ENCODE measurements at places on chromosomes 1 and 21. TPM values are rescaled to one million over a fixed set of nuclear protein-coding genes. Genes with fewer than 3 reads are reported as not detected.

DNA sequence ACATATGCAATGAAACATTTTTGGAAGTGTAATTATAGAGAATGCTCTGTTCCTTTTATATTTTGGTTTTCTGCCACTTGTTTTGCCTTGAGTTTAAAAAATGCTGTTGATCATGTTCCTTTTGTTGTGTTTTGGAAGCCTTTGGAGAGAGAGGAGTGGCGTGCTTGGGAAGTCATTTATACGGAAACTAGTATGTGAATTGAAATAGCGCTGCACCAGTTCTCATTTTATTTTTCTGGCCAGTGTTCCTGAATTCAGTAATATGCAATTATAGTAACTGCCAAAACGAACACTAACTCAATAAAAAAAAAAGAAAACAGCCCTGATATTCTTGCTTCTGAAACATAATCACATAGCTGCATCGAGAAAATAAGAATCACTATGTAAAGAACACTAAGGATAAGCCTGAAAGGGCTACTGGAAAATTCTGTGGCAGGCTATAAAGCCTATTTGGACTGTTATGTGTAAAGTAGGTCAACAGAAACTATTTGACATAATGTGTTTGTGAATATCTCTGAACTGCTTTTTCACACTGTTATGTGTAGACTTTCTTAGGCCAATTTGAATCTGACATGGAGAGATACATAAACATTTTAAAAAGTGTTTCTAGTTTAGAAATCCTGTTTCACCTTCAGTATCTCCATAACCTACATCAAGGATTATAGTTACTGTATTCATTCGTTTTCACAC lies 742.0 kb downstream of the KCNT2 start:
- H3K36me3 ChIP-seq, result no peaks in the 10 kb centered on the region
- no peak overlapping the region for H3K27ac ChIP-seq
- H3K4me1 ChIP-seq, result no peaks in the 10 kb centered on the region
- H3K4me3 ChIP-seq, result no peak overlapping the region
- H3K27me3 ChIP-seq, result no peaks in the 10 kb centered on the region
- DNase-seq, result no peak

GRCh38 chr21:44962403-44962966 lies 22.7 kb downstream of the SLX9 start:
- H3K4me1 ChIP-seq, result peaks cover 26% of the 10 kb centered on the region
- no peak for DNase-seq
- no peaks in the 10 kb centered on the region for H3K36me3 ChIP-seq
- no peak overlapping the region for H3K4me3 ChIP-seq
- H3K27me3 ChIP-seq, result no peaks in the 10 kb centered on the region
- no peak overlapping the region for H3K27ac ChIP-seq

DNA sequence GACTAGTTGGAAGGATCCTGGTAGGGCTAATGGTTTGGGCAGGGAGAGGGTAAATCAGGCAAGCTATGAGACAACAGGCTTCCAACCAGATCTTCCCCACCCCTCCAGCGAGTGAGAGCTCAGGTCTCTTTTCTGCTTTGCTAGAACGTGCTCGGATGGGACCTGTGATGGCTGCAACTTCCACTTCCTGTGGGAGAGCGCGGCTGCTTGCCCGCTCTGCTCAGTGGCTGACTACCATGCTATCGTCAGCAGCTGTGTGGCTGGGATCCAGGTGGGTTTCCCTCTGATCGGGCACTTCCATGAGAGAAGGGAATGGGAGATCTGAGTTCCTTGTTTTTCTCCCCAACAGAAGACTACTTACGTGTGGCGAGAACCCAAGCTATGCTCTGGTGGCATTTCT lies 14.0 kb upstream of the SARS1 start:
- DNase-seq, result no peak
- H3K27ac ChIP-seq, result no peak overlapping the region
- H3K4me3 ChIP-seq, result no peak overlapping the region
- H3K36me3 ChIP-seq, result no peaks in the 10 kb centered on the region

GRCh38 chr1:70498666-70499065 lies 87.6 kb downstream of the CTH start:
- H3K27ac ChIP-seq, result no peak overlapping the region
- no peak overlapping the region for H3K4me3 ChIP-seq
- no peaks in the 10 kb centered on the region for H3K4me1 ChIP-seq
- no peak for DNase-seq
- no peaks in the 10 kb centered on the region for H3K27me3 ChIP-seq

The ITLN2 gene
- total RNA-seq, result 2.1 TPM

The PTPRU gene
- total RNA-seq, result 39.3 TPM

- H3K36me3 ChIP-seq, result no peaks in the 10 kb centered on the region
- H3K4me3 ChIP-seq, result no peak overlapping the region
- DNase-seq, result no peak
Observed at GRCh38 chr1:228830185-228830953, 95.1 kb downstream of the RHOU start.

GRCh38 chr21:42761776-42762335 lies 108.4 kb downstream of the PDE9A start:
- H3K36me3 ChIP-seq, result no peaks in the 10 kb centered on the region
- no peak for DNase-seq
- H3K27ac ChIP-seq, result no peak overlapping the region
- no peaks in the 10 kb centered on the region for H3K4me1 ChIP-seq

The PDC gene
- total RNA-seq, result not detected

The PLCH2 gene
- 0.24 TPM for total RNA-seq

- no peaks in the 10 kb centered on the region for H3K36me3 ChIP-seq
- DNase-seq, result peak; percentile 55
- peak overlapping the region; percentile 29 for H3K27ac ChIP-seq
- H3K4me1 ChIP-seq, result no peaks in the 10 kb centered on the region
Observed at GRCh38 chr1:23436520-23437354, 12.2 kb upstream of the TCEA3 start.

The KIF21B gene
- total RNA-seq, result 1.6 TPM

GRCh38 chr1:228154670-228155571 lies 5.2 kb downstream of the GJC2 start:
- H3K4me3 ChIP-seq, result no peak overlapping the region
- H3K36me3 ChIP-seq, result no peaks in the 10 kb centered on the region
- no peak overlapping the region for H3K27ac ChIP-seq
- peak; percentile 31 for DNase-seq
- no peaks in the 10 kb centered on the region for H3K27me3 ChIP-seq
- H3K4me1 ChIP-seq, result peaks cover 21% of the 10 kb centered on the region

The AGT gene
- total RNA-seq, result 1.0 TPM

- no peaks in the 10 kb centered on the region for H3K36me3 ChIP-seq
- no peaks in the 10 kb centered on the region for H3K27me3 ChIP-seq
- H3K4me1 ChIP-seq, result no peaks in the 10 kb centered on the region
- DNase-seq, result no peak
- no peak overlapping the region for H3K4me3 ChIP-seq
- H3K27ac ChIP-seq, result no peak overlapping the region
Observed at GRCh38 chr1:209190591-209191261, 392.8 kb upstream of the CAMK1G start.

The ACTN2 gene
- total RNA-seq, result 0.67 TPM

GRCh38 chr1:112990271-112990670 lies 34.3 kb upstream of the SLC16A1 start:
- H3K4me3 ChIP-seq, result no peak overlapping the region
- no peak overlapping the region for H3K27ac ChIP-seq
- H3K4me1 ChIP-seq, result no peaks in the 10 kb centered on the region
- no peaks in the 10 kb centered on the region for H3K27me3 ChIP-seq
- H3K36me3 ChIP-seq, result no peaks in the 10 kb centered on the region
- DNase-seq, result no peak

DNA sequence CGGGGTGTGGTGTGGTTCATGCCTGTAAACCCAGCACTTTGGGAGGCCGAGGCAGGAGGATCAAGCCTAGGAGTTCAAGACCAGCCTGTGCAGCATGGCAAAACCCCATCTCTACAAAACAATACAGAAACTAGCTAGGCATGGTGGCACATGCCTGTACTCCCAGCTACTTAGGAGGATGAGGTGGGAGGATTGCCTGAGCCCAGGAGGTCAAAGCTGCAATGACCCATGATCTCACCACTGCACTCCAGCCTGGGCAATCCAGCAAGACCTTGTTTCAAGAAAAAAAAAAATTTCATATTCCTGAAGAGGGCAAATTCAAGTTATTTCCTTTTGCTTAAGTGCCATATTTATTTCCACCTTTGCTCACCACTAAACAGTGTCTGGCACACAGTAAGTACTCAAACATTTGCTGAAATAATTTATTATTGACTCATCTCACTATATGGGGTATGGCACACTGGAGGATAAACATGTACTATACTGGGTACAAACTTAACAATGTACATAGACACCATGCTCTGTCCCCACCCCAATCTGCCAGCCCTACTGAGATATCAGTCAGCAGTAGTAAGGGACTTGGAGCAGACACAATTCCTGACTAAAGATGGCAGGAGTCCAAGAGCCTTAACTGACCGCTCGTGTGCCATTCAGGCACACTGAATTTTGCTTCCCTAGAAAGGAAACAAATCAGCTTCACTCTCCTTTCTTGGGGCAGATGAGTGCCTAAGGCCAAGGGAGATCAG lies 15.5 kb downstream of the MEAF6 start:
- no peaks in the 10 kb centered on the region for H3K36me3 ChIP-seq
- H3K4me1 ChIP-seq, result peaks cover 2% of the 10 kb centered on the region
- no peak for DNase-seq

GRCh38 chr1:101992821-101993575 lies 3.7 kb downstream of the OLFM3 start:
- H3K36me3 ChIP-seq, result no peaks in the 10 kb centered on the region
- H3K27ac ChIP-seq, result no peak overlapping the region
- no peaks in the 10 kb centered on the region for H3K27me3 ChIP-seq
- peaks cover 1% of the 10 kb centered on the region for H3K4me1 ChIP-seq

The CYP4B1 gene
- total RNA-seq, result not detected

- no peak for DNase-seq
- H3K36me3 ChIP-seq, result no peaks in the 10 kb centered on the region
- no peak overlapping the region for H3K27ac ChIP-seq
Observed at GRCh38 chr1:197844651-197845050, 57.8 kb upstream of the C1orf53 start.

DNA sequence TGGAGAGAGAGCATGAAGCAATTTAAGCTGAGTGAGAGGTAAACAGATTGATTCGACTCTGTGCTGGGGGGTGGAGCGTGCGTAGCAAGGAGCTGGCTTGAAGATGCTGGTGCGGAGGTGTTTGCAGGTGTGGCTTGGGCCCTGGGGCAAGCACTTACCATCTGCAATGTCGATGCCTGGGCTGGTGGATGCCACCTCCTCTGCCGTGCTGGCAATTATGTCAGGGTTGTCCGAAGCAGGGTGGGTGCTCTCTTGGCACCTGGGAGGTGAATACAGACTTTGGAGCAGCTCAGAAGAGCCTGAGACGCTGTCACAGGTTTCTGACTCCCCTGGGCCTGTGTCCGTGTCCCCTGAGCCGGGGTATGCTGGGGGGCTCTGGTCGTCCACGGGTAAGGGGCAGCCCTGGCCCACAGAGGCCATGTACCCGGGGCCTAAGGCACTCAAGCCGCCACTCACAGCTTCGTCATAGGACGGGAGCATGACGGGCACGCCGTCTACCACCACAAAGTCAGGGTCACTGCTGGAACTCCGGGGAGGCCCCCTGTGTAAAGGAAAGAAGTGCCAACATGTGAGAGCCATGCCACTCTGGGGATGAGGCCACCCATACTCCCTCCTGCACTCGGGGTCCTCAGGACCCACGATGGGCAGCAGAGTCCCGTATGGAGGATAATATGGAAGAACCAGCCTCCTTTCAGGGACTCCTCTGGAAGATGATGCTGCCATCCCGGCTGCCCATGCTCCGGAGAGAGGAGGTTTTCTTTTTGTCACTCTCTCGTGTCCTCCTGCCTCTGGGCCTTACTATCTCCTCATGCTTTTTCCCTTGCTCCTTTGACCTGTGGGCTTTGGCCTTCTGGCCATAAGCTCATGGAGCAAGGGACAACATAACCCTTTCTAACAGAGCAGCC lies 80.3 kb upstream of the TLR5 start:
- no peaks in the 10 kb centered on the region for H3K4me1 ChIP-seq
- DNase-seq, result no peak
- H3K4me3 ChIP-seq, result no peak overlapping the region
- H3K36me3 ChIP-seq, result no peaks in the 10 kb centered on the region
- H3K27me3 ChIP-seq, result no peaks in the 10 kb centered on the region
- no peak overlapping the region for H3K27ac ChIP-seq

DNA sequence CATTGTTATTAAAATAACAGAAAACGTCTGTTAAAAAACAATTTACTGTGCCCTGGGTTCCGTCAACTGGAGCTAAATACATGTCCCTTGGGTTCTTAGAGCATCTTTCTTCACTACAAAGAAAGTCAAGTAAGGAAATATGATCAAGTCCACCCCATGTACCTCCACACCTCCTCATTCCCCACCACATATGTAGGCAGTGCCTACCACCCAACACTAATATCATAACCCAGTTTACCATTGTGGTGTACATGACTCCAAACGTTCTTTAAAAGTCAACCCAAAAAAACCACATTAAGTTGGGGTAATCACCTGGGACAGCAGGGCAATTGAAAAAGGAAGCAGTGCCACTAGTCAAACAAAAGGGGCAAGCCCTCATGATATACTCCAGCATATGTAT lies 7.8 kb upstream of the LRRC52 start:
- no peak overlapping the region for H3K27ac ChIP-seq
- H3K4me3 ChIP-seq, result no peak overlapping the region
- H3K27me3 ChIP-seq, result no peaks in the 10 kb centered on the region
- no peaks in the 10 kb centered on the region for H3K4me1 ChIP-seq

DNA sequence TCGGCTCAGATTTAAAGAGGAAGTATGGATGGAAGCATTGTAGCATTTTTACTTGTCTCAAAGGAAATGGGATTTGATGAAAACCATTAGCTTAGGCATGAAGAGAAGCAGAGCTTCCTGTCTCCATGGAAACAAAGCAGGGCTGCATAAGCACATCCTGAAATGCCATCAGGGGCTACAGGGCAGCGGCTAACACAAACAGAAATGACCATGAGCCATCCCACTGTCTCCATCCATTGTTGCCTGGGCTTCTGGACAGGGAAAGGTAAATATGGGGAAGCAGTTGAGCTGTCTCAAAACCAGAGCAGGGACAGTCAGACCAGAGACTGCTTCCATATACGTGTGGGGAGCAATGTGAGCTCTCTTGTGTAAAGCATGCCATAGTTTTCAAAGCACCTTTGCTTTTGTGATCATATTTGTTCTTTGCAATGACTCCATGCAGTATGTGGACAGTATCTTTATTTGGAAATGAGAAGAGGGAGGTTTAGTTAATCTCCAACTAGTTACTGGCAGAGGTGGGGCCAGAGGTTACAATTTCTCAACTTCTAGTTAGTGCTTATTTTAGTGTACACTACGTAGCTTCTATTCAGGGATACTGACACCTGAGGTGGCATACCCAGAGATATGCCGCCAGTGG lies 176.1 kb downstream of the CACNA1E start:
- H3K27ac ChIP-seq, result no peak overlapping the region
- H3K27me3 ChIP-seq, result no peaks in the 10 kb centered on the region
- H3K36me3 ChIP-seq, result no peaks in the 10 kb centered on the region
- H3K4me1 ChIP-seq, result no peaks in the 10 kb centered on the region
- no peak for DNase-seq
- no peak overlapping the region for H3K4me3 ChIP-seq

Data from ovary (tissue), 10 donors.